ENCODE measurements at places on chromosomes 5 and 9.

DNA sequence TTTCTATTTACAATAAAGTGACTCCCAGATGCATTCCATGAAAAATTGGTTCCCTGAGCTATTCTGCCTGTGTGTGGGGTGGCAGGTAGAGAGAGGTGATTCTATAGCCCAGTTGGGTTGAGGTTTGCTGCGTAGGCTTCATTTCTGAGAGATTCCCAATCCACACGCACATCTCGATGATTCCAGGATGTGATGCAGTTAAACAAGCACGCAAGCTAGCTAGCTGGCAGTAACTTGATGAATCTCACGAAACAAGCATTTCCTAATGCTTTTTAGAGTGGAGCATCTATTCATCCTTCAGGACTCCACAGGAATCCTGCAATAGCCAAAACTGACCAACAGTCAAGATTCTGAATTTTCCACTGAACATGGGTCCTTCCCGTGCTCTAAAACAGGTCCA lies 43.8 kb upstream of the CER1 start:
- DNase-seq = no peak

DNA sequence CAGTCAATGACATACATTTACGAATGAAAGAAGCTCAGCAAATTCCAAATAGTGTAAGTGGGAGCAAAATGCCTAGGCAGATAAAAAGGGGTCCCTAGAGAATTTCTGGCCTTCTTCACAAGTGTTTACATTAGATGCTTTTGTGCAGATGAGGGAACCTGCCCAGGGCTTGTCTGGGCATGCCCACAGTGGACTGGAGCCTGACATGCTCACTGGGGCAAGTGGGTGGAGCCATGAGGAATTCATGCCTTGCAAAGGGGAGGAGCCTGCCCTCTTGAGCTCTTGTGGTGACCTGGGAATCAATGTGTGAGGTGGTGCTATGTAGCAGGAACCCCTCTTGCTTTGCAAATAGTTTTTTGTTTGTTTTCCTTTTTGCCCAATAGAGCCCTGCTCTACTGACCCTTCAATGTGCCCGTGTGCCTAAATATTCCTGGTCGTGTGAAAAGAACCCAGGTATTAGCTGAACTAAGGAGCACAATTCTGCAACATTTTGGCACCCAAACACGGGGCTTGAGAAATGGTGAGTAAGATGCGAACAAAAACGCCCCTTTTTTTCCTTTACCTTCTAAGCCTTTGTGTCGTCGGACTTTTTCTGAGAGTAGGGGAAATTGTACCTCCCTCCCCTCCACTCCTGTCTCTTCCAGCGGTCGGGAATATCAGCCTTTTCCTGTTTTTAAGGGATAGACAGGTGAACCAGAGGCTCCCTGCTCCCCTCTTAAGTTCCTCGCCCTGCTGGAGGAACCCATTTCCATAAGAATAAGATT lies 433.8 kb upstream of the CDH9 start:
- no peak for DNase-seq

GRCh38 chr9:13725516-13725915 lies 446.0 kb upstream of the MPDZ start:
- DNase-seq = no peak

GRCh38 chr5:160287378-160288051 lies 24.8 kb downstream of the CCNJL start:
- no peak for DNase-seq

- DNase-seq = peak; percentile 54
These were observed 96.3 kb upstream of the RANBP3L start for GRCh38 chr5:36397901-36398536.

- DNase-seq = no peak
These were observed 34.9 kb upstream of the TIFAB start for GRCh38 chr5:135487037-135487395.

Measured in fibroblast of skin of left quadriceps (primary cell).